T-helper 17 cell (primary cell): ENCODE measurements at places on chromosomes 2 and 18.

- no peak overlapping the region for H3K27ac ChIP-seq
- H3K4me3 ChIP-seq, result no peak overlapping the region
- no peak for DNase-seq
- no peaks in the 10 kb centered on the region for H3K36me3 ChIP-seq
Observed at GRCh38 chr2:52821631-52822030, 946.0 kb upstream of the CHAC2 start.

DNA sequence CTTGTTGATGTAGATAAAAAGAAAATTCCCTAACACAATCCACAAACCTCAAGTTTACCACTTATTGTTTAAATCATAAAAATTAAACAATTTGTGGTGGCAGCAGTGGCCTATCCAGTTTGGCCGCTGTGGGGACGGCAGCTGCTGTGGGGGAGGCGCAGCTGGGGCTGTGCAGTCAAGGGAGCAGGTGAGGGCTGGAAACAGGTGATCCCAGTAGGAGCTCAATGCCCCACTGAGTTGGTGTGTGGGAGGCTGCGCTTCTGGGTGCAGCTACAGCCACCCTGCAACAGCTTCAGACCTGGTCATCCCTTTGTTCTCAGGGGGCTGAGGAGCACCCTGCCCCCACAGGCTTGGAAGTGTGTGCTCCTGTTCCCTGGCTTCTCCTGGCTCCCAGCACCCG lies 266.0 kb upstream of the FSIP2 start:
- no peaks in the 10 kb centered on the region for H3K27me3 ChIP-seq
- DNase-seq, result no peak
- H3K4me1 ChIP-seq, result no peaks in the 10 kb centered on the region
- H3K36me3 ChIP-seq, result no peaks in the 10 kb centered on the region

DNA sequence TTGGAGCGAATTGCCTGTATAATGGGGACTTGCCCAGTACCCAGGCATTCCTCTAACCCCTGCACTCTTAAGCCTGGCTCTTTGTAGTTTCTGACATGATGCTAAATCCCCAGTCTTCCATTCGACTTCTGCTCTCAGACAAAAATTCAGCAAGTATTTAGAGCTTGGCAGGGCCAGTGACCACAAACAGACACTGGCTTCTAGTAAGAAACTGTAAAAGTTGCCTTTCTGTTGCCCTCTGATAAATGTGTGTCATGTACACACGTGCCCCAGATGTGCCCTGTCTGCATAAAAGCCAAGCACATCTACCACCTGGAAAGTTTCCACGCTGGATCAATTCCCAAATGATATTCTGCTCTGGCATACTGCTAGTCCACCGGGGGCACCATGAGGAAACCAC lies 18.0 kb downstream of the PAX3 start:
- H3K27me3 ChIP-seq, result peaks cover 46% of the 10 kb centered on the region
- no peak overlapping the region for H3K4me3 ChIP-seq
- H3K27ac ChIP-seq, result no peak overlapping the region
- peaks cover 2% of the 10 kb centered on the region for H3K4me1 ChIP-seq
- no peaks in the 10 kb centered on the region for H3K36me3 ChIP-seq

- no peaks in the 10 kb centered on the region for H3K36me3 ChIP-seq
- peaks cover 8% of the 10 kb centered on the region for H3K4me1 ChIP-seq
Observed at GRCh38 chr2:25606892-25607291, 66.5 kb downstream of the DTNB start.

GRCh38 chr2:174529916-174530315 lies 43.1 kb upstream of the GPR155 start:
- H3K4me3 ChIP-seq, result no peak overlapping the region
- H3K27ac ChIP-seq, result no peak overlapping the region
- H3K4me1 ChIP-seq, result peaks cover 2% of the 10 kb centered on the region
- no peak for DNase-seq
- H3K36me3 ChIP-seq, result peaks cover 3% of the 10 kb centered on the region

- H3K4me1 ChIP-seq, result no peaks in the 10 kb centered on the region
- H3K27ac ChIP-seq, result no peak overlapping the region
- no peaks in the 10 kb centered on the region for H3K27me3 ChIP-seq
- H3K4me3 ChIP-seq, result no peak overlapping the region
Observed at GRCh38 chr2:14082640-14083039, 549.9 kb upstream of the LRATD1 start.

DNA sequence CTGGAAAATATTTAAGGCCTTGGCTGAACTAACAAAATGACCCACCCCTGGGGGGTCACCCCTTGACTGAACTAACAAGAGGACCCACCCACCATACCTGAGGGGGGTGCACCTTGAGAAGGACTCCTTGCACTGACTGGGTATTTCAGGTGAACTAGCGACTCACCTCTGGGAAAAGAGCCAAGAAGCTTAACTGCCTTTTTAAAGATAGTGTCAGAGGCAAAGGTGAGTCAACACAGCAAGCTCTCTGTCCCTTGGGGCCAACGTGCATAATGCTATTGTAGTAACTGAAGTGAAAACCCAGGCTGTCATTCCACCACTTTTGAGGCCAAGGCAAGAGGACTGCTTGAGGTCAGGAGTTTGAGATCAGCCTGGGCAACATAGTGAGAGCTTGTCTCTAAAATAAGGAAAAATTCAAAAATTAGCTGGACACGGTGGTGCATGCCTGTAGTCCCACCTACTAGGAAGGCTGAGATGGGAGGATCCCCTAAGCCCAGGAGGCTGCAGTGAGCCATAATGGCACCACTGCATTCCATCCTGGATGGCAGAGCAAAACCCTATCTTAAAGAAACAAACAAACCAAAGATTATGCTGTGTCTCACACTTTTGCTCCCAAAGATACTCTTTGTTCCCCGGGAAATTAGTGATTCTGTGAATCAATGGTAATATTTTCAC lies 36.4 kb upstream of the ZCCHC2 start:
- H3K36me3 ChIP-seq, result no peaks in the 10 kb centered on the region
- H3K27me3 ChIP-seq, result peaks cover 46% of the 10 kb centered on the region
- no peak for DNase-seq

- H3K27ac ChIP-seq, result no peak overlapping the region
- no peaks in the 10 kb centered on the region for H3K36me3 ChIP-seq
- no peaks in the 10 kb centered on the region for H3K27me3 ChIP-seq
- no peak for DNase-seq
Observed at GRCh38 chr2:129080715-129081476, 762.2 kb upstream of the HS6ST1 start.

DNA sequence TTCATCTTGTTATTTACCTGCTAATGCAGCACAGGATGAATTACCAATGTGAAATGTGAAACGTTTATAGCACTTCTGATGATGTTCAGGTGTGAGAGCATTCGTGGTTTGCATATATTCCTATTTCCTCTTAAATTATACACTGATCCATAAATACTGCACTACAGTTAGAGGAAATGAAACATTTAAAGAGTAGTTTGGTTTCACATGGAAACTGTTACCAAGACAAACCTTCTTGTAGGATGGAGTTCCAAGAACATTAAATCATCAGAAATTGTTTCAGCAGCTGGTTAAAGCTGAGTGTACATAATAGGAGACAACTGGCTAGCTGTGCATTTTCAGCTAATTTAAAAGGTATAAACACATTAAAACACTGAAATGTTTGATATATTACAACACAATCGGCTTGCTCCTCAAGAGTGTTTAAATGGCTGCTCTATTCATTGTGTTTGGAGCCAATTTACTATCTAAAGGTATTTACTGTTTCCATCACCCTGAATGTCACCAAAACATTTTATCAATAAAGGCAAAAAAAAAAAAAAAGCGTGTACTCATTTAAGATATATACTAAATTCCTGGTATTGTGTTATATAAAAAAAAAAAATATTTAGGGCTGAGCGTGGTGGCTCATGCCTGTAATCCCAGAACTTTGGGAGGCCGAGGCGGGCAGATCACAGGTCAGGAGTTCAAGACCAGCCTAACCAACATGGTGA lies 100.6 kb downstream of the DYM start:
- peaks cover 18% of the 10 kb centered on the region for H3K4me1 ChIP-seq
- peak overlapping the region; percentile 21 for H3K27ac ChIP-seq
- peaks cover 7% of the 10 kb centered on the region for H3K36me3 ChIP-seq
- H3K27me3 ChIP-seq, result no peaks in the 10 kb centered on the region
- no peak for DNase-seq

GRCh38 chr2:21567395-21567794 lies 443.6 kb downstream of the TDRD15 start:
- no peaks in the 10 kb centered on the region for H3K4me1 ChIP-seq
- H3K27me3 ChIP-seq, result no peaks in the 10 kb centered on the region
- H3K4me3 ChIP-seq, result no peak overlapping the region
- DNase-seq, result no peak
- H3K27ac ChIP-seq, result no peak overlapping the region
- H3K36me3 ChIP-seq, result no peaks in the 10 kb centered on the region

DNA sequence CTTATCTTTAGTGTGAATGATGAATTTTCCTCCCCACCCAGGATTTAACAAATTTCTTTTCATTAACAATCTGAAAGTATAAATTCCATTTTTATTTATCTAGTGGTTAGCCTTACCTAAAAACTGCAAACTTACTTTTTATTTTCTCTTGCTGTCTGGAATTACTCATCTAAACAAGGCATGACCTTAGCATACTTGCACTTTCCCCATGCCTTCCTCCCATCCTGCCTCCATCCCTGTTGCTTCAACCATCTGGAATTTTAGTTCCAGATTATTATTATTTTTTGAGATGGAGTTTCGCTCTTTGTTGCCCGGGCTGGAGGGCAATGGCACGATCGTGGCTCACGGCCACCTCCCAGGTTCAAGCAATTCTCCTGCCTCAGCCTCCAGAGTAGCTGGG lies 35.6 kb downstream of the GDF7 start:
- H3K36me3 ChIP-seq, result peaks cover 8% of the 10 kb centered on the region
- no peak for DNase-seq

DNA sequence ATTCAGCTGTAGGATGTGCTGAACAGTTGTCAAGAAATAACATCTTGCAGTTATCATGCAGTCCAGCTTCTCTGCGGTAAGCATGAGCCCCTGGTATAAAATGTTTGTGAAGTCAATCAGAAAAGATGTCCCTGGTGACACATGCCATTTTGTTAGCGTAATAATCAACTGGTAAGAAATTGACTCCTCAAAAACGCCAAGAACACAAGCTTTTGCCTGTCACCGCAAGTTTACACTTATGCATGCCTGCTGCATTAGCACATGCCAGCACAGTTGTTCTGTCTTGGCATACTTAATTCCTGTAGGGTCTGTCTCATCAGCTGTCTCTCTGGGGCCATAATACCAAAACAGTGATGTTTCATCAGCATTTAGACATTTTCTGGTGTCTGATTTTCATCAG lies 524.8 kb upstream of the DSEL start:
- H3K36me3 ChIP-seq, result no peaks in the 10 kb centered on the region
- no peaks in the 10 kb centered on the region for H3K27me3 ChIP-seq
- H3K4me1 ChIP-seq, result no peaks in the 10 kb centered on the region
- H3K27ac ChIP-seq, result no peak overlapping the region
- no peak for DNase-seq

GRCh38 chr2:45782986-45783385 lies 131.5 kb downstream of the PRKCE start:
- H3K27me3 ChIP-seq, result peaks cover 5% of the 10 kb centered on the region
- no peak for DNase-seq
- peaks cover 13% of the 10 kb centered on the region for H3K4me1 ChIP-seq
- no peaks in the 10 kb centered on the region for H3K36me3 ChIP-seq

- H3K4me1 ChIP-seq, result no peaks in the 10 kb centered on the region
- no peaks in the 10 kb centered on the region for H3K36me3 ChIP-seq
- H3K27ac ChIP-seq, result no peak overlapping the region
- DNase-seq, result no peak
- H3K4me3 ChIP-seq, result no peak overlapping the region
- peaks cover 40% of the 10 kb centered on the region for H3K27me3 ChIP-seq
Observed at GRCh38 chr2:109185821-109186570, 57.0 kb downstream of the SH3RF3 start.

DNA sequence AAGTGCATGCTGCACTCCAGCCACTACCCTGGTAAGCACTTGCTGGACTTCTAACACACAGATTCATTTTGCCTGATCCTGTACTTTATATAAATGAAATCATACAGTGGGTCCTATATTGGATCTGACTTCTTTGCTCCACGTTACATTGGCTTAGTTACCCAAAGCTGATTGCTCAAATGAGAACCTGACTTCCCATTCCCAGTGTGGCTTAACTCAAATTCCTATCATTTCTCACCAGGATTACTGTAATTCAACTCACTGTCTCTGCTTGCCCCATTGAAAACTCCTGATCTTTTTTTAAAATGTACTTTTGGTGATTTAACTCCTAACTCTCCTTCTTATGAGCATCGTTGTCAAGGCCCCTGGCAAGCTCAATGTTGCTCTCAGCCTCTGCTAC lies 1.4 kb downstream of the RSAD2 start:
- peaks cover 42% of the 10 kb centered on the region for H3K4me1 ChIP-seq
- no peaks in the 10 kb centered on the region for H3K27me3 ChIP-seq
- peak overlapping the region; percentile 84 for H3K4me3 ChIP-seq

DNA sequence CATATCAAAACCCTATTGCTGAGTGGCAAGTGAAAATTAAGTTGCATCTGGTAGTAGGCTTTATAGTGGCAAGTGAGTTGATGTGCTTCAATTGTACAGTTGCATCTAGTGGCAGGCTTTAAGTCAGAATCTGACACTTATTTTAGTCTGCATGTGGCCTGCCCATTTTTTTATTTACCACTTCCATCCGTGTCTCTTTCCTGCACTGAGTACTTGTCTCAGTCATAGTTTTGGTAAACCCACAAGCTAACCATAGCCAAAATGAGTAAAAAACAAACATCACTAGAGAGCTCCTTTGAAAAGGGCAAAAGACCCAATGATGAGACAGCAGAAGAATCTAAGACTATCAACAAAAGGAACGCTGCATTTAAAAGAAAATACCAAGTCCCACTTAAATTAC lies 96.0 kb upstream of the CRACDL start:
- no peak overlapping the region for H3K4me3 ChIP-seq
- peaks cover 3% of the 10 kb centered on the region for H3K36me3 ChIP-seq
- DNase-seq, result no peak
- no peak overlapping the region for H3K27ac ChIP-seq
